ENCODE measurements at places on chromosomes 6 and 20. TPM values are rescaled to one million over a fixed set of nuclear protein-coding genes. Genes with fewer than 3 reads are reported as not detected.

Gene COL10A1
- total RNA-seq, result not detected

Gene CNKSR3
- total RNA-seq, result 13.0 TPM

Gene SMPD2
- 15.4 TPM for total RNA-seq

Gene SDCBP2
- 1.6 TPM for total RNA-seq

Gene ECHDC1
- total RNA-seq, result 38.4 TPM

Gene RBBP8NL
- 1.3 TPM for total RNA-seq

Gene STX11
- total RNA-seq, result 2.4 TPM

Gene TCP1
- 217 TPM for total RNA-seq

Gene HLA-DRB5
- not detected for total RNA-seq

Gene TOMM34
- total RNA-seq, result 39.4 TPM

Gene RBM24
- 9.3 TPM for total RNA-seq

Measured in A549 treated with dexamethasone at 1 μM for 4 hours (cell line).